Stimulated activated CD4-positive, alpha-beta T cell treated with anti-CD3 and anti-CD28 coated beads, Interleukin-1b, Interleukin-23, amount 100 ng/mL, for 24 hours (primary cell): ENCODE measurements at places on chromosomes 4 and X.

- no peak for DNase-seq
Observed at GRCh38 chr4:131430302-131430701, 1718.8 kb upstream of the PCDH10 start.

DNA sequence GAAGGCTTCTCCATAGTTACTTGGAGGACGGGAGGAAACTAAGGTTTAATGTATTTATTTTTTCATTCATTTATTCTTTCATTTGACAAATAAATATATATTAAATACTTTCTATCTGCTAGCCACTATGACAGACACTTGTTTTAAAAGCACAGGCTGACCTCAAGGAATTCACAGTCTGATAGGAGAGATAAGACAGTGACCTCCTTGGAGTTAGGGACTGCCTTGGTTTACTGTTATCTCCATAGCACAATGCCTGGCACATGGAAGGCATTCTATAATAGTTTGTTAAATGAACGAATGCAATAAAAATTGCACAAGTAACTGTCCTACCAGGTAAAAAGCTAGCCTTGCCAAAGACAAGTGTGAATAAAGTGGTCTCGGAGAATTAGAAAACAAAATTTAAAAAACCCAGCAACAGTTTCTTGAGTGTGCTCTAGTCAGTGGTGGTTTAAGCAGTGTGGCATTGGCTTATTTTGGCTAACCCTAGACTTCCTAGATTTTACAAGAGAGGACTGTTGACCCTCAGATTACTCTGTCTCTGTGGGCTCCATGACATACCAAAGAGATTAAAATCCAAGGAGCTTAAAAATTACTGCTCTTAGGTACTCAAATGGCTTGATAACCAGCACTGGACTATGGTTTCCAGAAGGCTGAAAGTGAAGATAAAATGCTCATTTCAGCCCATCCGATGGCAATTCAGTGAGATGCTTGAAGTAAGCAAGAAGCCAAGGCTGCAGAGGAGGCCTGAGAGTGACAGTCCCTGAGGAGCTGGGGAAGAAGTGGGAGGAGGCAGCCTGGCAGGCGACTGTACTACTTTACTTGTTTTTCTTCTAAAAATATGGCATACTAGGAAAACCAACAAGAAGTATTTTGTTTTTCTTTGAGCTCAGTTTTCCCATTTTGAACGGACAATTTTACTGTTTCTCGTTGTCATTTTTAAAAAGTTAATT is 9.6 kb downstream of the AFP start:
- DNase-seq: no peak

- no peak for DNase-seq
Observed at GRCh38 chr4:89835413-89835812, 1.5 kb downstream of the SNCA start.

DNA sequence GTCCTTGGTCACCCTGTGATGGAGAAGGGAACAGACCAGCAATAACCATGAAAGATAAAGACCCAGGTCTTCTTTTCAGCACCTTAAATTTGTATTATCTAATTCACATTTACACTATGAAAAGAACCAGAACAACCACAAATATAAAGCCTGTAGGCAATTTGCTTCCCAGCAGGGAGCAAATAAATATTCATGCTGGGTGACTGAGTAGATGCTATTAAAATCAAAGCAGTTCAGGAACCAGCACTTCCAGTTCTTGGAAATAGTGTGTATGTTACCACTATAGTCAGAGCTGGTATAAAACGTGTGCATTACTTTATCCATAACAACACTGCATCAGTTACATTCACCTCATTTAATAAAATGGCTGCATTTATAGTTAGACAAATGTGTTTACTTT is 177.8 kb upstream of the ETNPPL start:
- DNase-seq: no peak
